ENCODE measurements at places on chromosomes 1 and 21.

DNA sequence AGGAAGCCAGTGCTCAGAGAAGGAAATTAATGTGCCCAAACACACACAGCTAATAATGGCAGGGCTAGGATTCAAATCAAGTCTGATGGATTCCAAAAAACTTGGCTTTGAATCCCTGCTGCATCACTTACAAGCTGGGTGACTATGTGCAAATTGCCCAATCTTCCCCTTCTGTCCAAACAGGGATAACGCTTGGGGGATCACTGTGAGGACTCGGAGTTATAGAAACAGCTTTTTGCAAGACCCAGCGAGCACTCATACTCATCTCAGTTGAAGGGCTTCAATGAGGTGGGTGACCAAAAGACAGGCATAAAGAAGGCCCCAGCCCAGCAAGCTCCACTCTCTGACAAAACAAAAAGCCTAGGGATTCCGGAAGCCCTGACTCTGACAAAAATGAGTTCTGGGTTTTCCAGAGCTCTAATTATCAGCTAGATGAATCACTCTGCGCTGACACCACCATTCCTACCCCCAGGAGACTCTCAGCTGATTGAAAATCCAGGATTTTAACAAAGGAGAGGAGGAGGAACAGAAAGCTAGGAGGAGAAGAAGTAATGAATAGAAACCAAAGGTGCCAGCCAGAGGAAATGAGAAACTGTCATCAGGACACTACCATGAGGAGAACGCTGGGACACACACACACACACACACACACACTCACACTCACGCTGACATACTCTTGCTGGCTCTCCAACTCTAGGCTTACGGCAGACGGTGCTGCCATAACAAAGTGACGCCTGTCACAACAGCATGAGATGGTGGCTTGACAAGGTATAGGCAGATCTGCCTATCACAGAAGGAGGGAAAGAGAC lies 1.6 kb upstream of the STK40 start:
- no peak for DNase-seq

GRCh38 chr1:91022518-91022929 lies 689 bp upstream of the ZNF644 start:
- peak; percentile 72 for DNase-seq

DNA sequence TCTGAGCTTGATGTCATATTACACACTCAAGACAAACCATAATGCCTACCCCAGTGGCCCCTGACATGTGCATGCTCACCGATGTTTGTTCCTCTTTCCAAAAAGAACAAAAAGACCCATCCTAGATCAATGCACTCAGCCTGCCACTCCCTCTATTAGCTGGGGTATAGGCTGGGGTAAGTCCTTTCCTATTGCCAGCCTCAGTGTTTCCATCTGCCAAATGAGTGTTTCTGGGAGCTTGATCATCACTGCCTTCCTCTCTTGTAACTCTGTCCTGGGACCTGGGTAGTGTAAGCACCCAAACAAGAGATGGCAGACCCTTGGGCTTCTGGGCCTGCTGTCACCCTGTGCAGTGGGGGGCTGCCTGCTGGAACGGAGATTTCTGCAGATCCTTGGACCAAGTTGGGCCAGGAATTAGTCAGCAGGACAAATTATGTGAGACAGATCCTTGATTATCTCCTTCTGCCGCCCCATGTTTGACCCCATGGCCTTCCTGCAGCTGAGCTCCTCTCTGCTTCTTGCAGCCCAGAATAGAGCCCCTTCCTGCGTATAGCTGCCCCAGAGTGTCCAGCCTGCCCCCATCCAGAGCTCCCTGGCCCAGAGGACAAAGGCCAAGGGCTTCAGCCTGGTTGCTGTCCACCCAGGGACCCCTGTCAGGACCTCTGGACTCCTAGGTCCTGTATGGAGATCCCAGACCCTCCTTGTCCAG lies 31.5 kb upstream of the LRP8 start:
- no peak for DNase-seq

- no peak for DNase-seq
These were observed 82.4 kb upstream of the MAGI3 start for GRCh38 chr1:113307771-113308445.

- DNase-seq, result no peak
These were observed 33.0 kb downstream of the AK4 start for GRCh38 chr1:65180977-65181376.

DNA sequence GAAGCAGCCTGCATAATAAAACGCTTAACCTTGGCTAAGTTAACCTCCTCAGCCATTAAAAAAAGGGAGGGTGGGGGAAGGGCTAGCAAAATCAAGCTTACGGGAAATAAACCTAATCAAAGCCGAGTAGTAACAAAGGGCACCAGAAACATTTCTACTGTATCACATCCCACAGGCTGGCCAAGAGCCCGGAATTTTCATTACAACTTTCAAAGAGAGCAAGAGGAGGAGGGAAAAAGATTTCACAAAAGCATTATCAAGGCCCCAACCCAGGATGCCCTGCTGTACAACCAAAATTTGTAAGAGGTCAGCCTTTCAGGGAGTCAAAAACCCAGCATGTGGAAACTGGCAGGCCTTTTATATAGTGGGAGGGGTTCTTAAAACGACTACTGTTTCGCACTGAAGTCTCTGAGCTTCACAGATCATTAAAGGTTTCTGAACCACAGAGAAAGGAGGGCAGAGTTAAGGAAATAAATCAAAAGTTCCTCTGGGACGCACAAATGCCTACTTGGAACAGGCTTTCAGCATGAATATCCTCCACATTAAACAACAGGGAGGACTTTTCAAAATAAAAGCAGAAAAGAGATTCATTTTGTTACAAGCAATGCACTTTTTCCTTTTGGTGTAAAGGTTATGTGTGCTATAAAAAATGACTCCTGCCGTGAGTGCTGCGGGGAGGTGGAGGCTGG lies 90.4 kb downstream of the SLC45A1 start:
- DNase-seq, result no peak

GRCh38 chr1:100930494-100930893 lies 34.6 kb downstream of the SLC30A7 start:
- DNase-seq, result no peak

DNA sequence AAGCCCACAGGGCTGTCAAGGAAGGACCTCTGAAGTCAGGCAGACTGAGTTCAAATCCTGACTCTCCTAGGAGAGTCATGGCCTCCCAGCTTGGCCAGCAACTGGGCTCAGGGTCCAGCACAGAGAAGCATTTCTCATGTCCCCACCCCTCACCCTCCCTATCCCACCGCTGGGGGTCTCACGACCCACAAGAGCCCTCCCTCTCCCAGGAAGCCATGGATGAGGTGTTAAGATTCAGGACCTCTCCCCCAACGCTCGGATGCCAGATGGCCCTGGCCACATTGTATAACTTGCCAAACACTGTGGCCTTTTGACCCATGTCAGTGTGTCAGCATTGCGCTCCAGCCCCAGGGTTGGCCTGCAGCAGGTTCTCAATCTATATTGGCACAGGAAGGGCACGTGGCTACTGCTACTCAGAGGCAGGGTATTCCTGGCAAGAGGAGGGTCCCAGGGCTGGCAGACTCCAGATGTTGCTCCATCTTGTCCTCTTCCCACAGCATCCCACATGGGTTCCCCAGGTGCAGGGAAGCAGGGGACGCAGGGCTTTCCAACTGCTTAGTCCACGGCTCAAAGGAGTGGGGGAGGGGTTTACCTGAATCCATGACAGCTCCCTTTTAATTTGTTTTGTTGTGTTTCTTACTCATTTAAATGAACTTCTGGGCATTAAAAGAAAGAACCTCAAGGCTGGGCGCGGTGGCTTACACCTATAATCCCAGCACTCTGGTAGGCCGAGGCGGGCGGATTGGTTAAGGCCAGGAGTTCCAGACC lies 10.5 kb downstream of the SLC2A1 start:
- no peak for DNase-seq

DNA sequence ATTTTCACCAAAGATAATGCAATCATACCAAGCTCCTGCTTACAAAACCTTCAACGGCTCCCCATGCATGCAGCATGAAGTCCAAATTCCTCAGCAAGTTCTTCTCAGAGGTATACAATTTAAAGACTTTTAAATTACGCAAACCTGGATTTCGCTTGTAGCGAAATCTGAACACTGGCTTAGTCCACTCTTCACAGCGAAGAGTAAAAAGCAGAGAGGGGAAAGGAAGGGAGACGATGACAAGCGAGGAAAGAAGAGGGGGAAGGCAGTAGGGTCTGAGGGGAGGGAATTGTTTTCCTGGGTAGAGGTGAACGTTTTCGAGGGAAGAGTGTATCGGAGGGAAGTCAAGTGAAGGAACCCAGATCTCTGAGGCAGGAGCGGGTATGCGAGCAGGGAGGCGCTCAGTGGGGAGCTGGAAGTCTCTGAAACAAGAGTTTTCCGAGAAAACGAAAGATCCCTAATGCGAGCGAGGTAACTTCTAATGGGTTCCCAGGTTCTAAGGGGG lies 790 bp downstream of the TESK2 start:
- no peak for DNase-seq

GRCh38 chr1:169546087-169546995 lies 39.9 kb downstream of the F5 start:
- peak; percentile 56 for DNase-seq

- DNase-seq, result no peak
These were observed 9.2 kb upstream of the HHIPL2 start for GRCh38 chr1:222557148-222557547.

DNA sequence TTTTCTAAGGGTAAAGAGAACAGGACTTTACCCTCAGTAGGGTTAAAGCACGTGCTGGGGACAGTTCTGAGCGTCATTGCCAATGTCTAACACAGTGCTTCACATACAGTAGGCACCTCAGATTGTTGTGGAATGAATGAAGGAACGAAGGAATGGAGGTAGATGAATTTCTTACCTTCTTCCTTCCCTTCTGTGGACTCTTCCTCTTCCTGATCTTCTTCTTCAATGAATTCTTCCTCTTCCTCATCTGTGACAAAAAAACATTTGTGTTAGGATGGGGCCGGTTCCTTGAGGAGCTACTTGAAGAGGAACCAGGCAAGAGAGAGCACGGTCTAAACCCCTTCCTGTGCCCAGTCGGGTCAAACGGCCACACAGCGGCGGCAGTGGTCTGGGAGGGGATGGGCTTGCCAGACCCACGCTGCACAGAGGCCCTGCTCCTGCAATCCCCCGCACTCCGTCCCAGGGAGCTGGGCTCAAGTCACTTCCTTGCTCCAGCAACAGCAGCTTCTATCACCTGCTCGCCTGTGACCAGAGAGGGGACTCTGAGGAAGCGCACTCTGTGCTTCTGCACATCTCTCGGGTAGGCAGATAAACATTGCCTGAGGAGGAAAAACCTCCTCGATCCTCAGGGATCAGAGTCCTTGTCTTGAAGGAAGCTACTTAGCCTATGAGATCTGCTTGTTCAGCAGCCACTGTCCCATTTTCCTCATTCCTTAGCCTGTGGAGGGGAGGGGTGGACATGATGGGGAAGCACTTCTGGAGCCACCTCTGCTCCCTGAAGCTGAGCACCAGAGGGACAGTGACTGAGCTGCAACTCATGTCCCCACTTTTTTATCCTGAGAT lies 8.0 kb upstream of the SLC30A2 start:
- DNase-seq, result no peak

- DNase-seq, result peak; percentile 34
These were observed 144.4 kb upstream of the ZNF644 start for GRCh38 chr1:91166106-91166712.

DNA sequence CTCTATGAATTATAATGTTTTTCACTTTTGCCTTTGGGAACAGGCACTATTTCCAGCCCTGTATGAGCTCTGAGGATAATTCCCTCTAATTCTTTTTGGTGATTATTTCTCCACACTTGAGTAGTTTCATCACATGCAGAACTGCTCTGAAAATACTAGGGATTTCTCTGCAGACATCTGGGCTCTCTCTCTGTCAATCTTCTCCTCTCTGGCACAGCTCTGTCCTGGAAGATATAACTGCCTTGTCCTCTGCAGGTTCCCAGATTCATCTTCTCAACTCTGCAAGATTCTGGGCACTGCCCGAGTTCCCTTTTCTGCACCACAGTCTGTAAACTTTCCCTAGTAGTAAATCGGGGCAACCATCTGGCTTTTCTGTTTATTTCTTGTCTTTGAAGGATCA lies 131.3 kb upstream of the FMN2 start:
- no peak for DNase-seq

- DNase-seq, result no peak
These were observed 106.5 kb upstream of the SLC2A1 start for GRCh38 chr1:43065191-43065590.
